Right atrium auricular region (tissue), 2 donors: ENCODE measurements at places on chromosomes 11 and 22. TPM values are rescaled to one million over a fixed set of nuclear protein-coding genes. Genes with fewer than 3 reads are reported as not detected.

The FOLR1 gene
- total RNA-seq: not detected

DNA sequence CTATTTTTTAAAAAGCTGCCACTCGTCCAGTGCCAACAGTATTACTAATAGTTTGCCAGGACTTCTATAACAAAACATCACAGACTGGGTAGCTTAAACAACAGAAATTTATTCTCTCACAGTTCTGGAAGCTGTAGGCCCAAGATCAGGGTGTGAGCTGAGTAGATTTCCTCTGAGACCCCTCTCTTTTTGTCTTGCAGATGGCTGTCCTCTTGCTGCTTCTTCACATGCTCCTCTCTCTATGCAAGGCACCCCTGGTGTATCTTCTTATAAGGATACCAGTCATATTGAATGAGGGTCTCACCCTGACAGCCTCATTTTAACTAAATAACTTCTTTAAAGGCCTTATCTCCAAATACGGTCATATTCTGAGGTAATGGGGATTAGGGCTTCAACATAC lies 390.9 kb downstream of the DLG2 start:
- H3K4me1 ChIP-seq: no peaks in the 10 kb centered on the region
- no peak overlapping the region for H3K4me3 ChIP-seq
- H3K27ac ChIP-seq: no peak overlapping the region

The OR5A1 gene
- total RNA-seq: not detected

The PDGFB gene
- 21.9 TPM for total RNA-seq

GRCh38 chr11:129364143-129364654 lies 11.4 kb upstream of the BARX2 start:
- H3K27ac ChIP-seq: no peak overlapping the region
- no peak overlapping the region for H3K4me3 ChIP-seq
- H3K36me3 ChIP-seq: no peaks in the 10 kb centered on the region
- no peaks in the 10 kb centered on the region for H3K4me1 ChIP-seq

DNA sequence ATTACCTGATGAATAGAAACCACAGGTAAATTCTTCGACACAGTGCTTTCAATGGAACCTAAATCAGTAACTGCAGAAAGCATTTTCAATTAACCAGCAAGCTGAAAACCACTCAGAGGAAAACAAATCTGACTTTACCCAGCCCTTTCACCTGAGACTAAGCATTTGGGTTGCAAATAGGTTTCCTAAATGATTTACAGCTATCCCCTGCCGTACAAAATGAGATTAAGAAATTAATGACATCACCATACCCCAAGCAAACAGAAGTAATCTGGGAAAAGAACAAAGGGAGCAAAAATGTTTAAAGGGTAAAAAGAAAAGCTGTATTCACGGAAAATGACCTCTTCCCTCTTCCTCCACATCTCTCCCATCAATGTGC lies 584 bp downstream of the NOX4 start:
- no peaks in the 10 kb centered on the region for H3K36me3 ChIP-seq
- no peaks in the 10 kb centered on the region for H3K27me3 ChIP-seq
- H3K4me1 ChIP-seq: no peaks in the 10 kb centered on the region
